ENCODE measurements at places on chromosomes 2 and 18.

DNA sequence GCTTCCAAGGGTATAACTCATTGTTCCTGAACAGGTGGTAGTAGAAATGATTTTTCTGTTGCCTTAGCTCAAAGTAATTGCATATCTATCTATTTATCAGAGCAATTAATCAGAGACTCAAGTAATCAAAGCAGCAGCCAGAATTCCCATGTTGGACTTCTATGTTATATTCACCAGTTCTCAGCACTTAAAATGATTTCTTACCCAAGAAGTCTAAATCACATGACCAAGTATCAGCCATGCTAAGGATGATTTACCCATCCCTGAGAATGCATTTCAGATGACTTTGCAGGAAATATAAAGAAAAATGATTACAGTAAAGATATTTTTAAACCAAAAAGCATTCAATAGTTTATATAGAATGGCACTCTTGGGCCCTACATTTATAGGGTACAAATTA lies 352.2 kb downstream of the NUP35 start:
- no peak for DNase-seq

DNA sequence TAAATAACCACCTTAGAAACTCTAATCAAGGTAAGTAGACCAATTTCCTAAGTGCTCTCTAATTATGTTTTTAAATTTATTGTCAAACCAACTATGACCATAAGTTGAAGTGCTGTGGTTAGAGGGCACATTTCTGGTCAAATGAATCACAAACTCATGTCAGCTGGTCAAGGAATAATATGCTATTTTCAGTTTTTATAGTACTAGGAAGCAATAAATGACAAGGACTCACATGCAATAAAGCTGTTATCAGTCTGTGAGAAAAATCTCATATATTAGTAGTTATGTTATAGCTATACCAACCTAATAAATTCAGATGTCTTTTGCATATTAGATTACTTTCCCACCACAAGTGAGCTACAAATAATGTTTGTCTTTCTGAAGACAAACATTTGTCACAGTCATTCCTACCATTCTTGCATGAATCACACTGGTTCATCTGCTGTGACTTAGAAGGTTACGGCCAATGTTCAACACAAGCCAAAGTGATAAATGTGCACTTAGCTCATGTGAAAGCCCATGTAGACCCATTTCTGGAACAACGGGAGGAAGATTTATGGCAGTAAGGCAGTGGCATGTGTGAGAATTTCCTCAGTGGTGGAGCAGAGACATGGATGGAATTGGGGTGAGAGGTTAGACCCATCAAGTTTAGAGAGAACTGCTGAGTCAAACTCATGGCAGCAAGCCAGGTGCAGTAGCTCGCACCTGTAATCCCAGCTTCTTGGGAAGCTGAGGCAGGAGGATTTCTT lies 27.4 kb upstream of the CCNYL1 start:
- DNase-seq = peak; percentile 61

DNA sequence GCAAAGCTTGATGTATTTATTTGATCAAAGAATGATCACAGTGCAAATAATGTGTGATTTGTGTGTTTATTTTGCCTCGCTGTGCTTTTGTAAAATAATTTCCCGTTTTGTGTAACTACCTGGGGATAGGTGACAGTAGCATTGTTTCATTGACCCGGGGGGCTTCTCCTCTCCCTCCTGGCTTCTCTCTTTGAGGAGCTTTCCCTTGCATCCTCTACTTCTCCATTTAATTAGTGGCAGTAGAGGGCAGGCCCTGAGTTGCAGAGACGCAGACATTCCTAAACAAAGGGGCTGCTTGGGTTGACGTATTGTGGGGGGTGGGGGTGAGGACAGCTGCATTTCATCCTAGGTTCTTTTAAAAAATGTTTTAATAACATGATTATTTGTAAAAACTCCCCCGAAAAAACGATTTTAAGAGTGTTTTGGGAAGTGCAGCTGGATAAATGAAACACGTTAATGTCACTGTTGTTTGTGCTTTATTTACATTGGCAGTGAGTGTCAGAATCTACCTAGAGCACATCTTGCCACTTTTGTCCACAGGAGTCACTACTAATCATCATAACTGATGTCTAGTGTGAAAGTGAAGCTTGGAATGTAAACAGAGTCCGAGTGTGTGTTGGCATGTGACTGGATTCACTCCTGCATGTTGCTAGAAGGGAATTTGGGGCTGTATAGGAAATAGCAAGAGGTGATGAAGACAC lies 2.2 kb downstream of the NEDD4L start:
- peak; percentile 35 for DNase-seq

DNA sequence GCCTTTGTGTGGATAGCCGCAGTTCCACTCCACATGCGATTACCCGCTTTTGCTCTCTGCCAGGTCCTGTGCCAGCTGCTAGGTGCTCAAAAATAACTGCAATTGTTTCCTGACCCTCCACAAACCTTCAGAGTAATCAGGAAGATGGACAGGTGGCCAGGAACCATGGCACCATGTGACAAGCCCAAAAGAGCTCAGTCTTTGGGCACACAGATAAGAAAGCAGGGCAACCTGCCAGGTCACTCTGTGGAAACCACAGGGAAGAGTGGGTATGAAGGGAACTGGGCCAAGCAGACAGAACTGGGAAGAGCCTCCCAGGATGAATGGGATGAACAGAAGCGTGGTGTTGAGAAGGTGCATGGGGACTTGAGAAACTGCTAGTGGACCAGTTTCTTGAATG lies 79.4 kb upstream of the AGAP1 start:
- DNase-seq = no peak

GRCh38 chr2:160910681-160911080 lies 249.5 kb upstream of the TANK start:
- no peak for DNase-seq

DNA sequence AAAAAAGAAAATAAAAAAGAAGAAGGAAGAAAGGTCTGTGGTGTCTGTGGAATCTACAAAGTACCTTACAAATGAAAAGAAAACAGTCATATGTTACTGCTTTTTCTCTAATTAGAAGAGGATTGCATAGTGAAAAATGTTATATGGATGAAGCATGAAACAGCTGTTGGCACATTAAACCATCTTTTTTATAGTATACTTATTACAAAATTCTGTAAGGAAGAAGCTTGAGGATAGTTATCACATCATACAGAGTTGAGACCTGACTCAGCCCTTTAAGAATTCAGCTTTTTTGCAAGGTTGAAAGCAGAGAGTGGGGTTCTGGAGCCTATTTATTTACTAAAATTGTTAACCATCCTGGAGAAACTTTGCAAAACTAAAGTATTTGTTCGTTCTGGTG lies 222.7 kb downstream of the PHLPP1 start:
- DNase-seq = no peak

DNA sequence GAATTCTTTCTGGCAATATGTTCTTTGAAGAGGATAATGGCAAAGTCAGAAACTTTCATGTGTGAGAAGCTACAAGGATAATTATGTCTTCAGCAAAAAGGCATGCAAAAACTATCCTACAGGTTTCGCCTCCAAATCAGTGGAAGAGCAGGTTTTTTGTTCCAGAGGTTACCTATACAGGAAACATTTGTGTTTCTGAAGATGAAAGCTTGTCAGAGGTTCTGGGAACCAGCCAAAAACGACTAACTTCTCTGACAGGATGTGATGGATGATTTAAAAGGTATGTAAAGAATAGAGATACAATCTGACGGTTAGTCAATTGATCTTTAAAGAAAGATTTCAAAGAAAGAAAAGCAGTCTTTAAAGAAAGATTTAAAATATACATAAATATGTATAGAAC lies 37.6 kb downstream of the RND3 start:
- DNase-seq = peak; percentile 88

- DNase-seq = peak; percentile 85
Measured at GRCh38 chr2:234032279-234032856, 18.1 kb upstream of the SPP2 start.

GRCh38 chr2:7007846-7008741 lies 90.9 kb downstream of the RNF144A start:
- DNase-seq = no peak

DNA sequence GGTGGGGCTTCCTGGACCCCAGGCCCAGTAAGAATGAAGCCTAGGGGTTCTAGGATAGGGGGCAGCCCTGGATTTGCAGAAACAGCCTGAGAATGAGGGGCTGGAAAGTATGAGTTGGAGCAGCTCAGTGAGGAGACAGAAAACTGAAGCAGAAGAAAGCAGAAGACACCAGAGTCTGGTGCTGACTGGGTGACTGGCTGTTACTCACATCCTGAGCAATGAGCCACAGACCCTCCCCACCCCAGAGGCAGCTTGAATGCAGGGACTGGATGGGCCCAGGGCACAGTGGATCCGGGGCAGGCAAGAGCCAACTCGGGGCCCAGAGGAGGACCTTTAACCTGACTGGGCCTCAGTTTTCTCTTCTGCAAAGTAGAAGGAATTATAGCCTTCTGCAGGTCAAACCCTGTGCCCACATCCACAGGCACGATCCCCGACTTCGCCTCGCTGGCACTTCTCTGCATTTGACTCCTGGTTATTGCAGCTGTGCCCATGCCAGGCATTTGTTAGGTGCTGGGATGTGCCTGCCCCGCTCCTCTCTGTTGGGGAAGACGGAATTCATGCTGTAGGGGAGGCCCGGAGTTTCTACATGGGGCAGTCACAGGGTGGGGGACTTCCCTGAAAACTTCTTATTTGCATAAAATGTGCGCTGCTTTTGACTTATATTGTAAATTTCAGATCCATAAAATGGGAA lies 8.5 kb downstream of the STEAP3 start:
- peak; percentile 74 for DNase-seq

- DNase-seq = no peak
Measured at GRCh38 chr2:127564429-127565260, 29.2 kb downstream of the MYO7B start.

DNA sequence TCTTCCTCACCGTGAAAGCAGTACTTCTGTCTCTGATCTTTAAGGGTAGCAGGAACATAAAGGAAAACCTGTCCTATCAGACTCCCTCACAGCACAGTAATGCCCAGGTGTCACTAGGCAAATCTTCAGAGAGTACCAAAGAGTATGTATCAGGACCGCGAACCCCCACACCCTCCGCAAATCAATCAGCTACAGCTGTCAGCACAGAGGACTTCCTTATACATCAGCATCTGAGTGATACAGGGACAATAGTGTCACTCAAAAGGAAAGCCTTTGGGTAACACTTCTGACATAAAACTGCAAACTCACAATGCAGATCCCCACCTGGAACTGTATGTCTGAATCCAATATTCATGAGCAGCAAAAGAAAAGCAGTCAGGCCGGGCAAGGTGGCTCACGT lies 2.6 kb downstream of the AFG3L2 start:
- DNase-seq = no peak

GRCh38 chr2:3222636-3223035 lies 155.0 kb downstream of the EIPR1 start:
- no peak for DNase-seq

DNA sequence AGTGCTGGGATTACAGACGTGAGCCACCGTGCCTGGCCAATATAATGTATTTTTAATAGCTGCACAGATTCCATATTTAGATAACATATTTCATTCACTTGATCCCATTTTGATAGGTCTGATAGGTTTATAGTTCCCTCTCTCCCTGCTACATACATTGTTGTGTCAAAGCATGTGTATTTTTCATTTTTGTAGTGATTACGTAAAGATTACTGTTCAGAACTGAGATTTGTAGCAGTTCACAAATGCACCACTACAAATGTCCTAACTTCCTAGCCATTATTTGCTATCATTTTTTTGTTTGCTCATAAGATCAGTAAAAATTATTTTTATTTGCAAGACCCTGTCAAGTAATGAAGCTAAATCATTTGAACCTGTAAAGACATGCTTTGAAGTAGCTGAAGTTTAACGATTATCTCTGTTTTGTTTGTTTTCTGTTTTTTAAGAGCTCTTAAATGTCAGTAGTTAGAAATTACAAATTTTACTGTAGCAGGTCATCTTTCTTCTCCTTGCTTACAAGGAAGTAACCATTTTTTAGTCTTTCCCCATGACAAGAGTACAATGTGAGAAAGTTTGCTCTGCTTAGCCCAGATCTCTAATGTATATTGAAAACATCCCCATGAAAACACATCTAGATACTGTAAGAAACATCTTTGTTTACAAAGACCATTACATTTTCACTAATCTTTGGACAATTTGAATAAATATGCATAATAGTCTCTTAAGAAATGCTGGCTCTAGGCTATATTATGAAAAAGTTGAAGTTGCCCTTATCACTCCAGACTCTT lies 54.1 kb downstream of the EML4 start:
- no peak for DNase-seq

DNA sequence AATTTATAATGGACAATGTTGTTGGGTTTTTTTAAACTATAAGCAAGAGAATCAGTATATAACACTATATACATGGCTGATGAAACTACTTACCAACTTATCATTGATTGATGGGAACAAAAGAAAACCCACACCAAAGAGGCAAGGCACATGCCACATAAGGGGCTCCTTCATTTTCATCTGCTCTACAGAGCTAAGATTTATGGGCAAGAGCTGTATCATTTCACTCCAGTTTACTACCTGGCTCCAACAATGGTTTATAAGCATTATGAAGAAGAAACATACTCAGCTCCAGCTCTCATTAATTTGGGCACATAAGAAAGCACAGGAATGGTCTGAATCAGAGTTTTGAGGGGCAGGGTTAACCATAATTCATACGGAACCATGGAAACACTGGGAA lies 283.3 kb downstream of the AGPS start:
- no peak for DNase-seq

DNA sequence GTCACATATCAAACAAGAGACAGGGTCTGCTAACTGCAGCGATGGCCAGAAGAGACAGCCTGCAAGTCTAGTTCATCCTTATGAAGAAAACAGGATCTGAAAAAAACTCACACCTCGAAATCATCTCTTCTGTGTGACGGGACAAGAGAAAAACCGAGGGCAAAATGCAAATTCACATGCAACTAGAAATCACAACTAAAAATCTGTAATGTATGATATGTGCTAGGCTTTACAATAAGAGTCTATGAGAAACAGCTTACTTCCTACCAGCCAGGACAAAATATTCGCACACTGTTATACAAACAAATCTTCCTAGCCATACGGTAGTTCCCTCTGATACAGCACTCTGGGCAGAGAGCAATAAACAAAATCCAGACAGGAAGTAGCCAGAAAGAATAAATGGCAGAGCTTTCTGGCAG lies 48.8 kb downstream of the ANKRD44 start:
- no peak for DNase-seq

DNA sequence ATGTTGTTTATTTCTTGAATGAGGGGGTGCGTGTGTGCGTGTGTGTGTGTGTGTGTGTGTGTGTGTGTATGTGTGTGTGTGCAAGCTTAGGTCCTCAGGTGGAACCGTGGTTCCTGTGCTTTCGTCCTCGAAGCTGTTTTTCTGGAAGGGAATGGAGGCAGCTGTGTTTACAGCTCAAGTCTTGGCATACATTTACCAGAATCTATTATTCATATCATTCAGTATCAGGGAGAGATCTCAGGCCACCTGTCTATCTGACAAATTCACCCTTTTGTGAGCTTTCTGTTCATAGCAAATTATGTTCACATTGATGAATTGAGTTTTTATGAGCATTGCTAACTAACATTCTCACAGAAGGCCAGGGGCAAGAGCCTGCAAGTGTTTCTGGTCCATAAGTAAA lies 550.4 kb downstream of the ARHGAP15 start:
- DNase-seq = no peak

- peak; percentile 95 for DNase-seq
Measured at GRCh38 chr18:58314284-58314683, 270.3 kb downstream of the NEDD4L start.

- DNase-seq = peak; percentile 48
Measured at GRCh38 chr2:204177977-204178522, 241.5 kb downstream of the ICOS start.

GRCh38 chr2:174666845-174667244 lies 69.2 kb upstream of the WIPF1 start:
- no peak for DNase-seq
